Activated naive CD4-positive, alpha-beta T cell (primary cell): ENCODE measurements at places on chromosomes 16 and 17.

DNA sequence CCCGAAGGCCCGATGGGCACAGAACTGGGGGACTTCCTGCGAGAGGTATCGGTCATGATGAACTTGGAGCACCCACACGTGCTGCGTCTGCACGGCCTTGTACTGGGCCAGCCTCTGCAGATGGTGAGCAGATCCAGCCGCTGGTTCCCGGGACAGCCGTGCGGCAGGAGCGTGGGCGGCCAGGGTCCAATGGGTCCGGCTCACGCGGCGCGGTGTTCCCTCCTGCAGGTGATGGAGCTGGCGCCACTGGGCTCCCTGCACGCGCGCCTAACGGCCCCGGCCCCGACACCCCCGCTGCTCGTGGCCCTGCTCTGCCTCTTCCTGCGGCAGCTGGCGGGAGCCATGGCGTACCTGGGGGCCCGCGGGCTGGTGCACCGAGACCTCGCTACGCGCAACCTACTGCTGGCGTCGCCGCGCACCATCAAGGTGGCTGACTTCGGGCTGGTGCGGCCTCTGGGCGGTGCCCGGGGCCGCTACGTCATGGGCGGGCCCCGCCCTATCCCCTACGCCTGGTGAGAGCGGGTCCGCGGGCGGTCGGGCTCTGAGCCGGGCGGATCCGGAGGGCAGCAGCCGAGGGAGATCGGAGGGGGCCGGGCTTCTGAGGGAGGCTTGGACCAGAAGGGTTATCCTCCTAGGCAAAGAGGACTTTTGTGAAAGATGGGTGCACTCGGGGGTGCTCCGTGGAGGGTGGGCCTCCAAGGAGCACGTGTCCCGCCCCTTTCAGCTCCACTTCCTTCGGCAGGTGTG, 3.0 kb downstream of the TNK1 start:
- DNase-seq = peak; percentile 61

GRCh38 chr16:28029387-28030002, 34.0 kb downstream of the GSG1L start:
- DNase-seq = no peak

DNA sequence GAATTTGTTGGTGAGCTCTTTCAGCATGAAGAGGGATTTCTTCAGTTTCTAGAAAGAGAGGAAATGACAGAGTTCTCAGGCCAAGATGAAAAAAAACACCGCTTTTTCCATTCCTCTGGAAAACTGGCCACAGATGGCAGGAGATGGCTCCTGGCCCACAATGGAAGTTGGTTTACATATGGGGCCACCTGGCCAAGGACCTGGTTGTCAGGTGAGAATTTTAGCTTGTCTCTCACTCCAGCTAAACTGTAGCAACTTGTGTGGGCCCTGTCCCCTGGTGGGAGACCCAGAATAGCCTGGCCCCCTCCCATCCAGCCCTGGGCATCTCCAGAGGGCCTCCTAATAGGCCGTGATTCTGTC, 33.6 kb downstream of the LGALS9 start:
- DNase-seq = no peak

GRCh38 chr17:77882481-77883212, 75.9 kb upstream of the TNRC6C start:
- DNase-seq = peak; percentile 65

DNA sequence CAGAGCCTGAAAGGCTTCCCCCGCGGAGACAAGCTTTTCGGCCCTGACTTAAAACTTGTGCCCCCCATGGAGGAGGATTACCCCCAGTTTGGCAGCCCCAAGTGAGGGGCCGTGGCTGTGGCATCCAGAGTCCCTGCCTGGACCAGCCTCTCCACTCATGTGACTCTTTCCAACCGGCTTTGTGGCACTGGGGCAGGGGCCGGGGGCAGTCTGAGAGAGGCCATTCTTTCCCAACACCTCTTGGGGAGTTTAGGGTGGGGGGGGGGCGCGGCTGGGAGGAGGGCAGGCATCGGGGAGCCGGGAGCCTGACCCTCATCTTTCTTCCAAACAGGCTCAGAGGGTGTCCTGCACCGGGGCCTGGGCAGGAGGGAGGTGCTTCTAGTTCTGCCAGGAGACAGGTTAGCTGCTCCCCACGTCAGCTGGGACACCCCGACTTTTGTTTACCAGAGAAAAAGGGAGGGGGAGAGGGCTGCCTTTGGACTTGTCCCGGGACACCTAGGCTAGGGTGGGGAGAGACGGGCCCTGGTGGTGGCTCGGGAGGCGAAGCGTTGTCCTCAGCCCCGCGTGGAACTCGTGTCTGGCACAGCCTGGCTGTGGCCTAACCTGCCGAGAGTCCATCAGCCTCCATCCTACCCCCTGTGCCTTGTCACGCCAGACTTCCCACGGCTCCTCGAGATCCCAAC, 7.3 kb upstream of the SERPINF1 start:
- no peak for DNase-seq

DNA sequence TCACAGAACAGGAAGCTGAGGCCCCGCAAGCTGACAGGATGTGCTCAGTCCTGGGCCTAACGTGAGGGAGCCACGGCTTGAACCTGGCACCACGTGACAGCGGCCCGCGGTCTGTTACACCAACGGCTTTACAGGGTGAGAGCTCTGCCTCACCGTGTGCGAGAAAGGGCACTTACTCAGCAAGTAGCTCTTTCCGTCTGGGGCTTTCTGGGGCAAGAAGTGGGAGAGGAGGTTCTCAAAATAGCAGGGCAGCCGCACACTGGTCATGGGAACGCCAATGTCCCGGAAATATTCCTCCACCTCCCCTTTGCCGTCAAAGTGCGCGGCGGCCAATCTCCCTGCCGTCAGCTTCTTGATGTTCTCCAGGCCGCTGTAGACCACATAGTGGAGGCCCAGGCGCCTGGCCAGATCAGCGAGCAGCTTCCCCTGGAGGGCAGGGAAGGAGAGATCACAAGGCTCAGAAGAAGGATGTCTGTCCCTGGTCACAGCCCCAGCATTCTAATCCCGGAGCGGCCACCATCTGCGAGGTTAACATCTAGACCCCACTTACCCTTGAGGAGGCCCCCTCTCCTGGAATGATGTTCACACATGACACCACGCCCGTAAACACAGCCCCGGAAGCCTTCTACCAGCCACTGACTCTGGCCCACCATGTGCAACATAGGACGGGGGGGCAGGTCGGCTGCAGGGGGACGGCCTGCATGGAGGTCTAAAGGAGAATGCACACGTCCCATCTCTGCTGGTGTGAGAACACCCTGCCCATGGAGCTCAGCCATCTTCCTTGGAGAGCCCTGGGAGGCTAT, 8.2 kb downstream of the NMRAL1 start:
- DNase-seq = no peak

DNA sequence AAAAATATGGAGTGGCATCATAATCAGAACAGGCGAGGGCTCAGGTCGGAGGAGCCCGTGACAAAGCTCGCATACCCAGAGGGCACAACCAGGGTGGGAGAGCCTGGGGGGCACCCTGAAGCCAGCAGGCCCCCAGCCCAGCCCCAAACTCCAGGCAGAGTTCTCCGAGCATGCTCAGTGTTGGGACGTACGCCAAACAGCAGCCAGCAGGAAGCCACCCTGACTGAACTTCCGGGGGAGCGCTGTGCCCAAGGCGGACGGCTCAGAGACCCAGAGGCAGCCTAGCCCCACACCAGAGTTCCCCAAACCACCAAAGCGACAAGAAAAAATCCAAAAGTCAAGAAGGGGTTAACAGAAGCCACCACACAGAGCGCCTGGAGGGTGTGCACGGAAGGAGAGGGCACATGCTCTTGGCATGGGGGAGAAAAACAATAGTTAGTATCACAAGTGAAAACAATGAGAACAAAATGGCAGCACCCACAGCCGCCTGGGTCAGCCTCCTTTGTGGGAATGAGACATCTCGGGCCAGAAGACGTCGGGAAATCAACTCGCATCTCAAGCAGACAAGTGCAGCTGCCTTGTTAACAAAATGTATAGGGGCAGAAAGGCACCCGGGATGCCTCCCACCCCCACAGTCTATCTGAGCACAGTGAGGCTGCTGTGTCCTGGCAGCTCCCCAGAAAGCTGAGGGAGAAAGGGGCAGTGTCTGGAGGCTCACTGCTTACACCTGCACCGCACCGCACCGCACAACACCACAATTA, 11.9 kb downstream of the EXOC7 start:
- DNase-seq = no peak

DNA sequence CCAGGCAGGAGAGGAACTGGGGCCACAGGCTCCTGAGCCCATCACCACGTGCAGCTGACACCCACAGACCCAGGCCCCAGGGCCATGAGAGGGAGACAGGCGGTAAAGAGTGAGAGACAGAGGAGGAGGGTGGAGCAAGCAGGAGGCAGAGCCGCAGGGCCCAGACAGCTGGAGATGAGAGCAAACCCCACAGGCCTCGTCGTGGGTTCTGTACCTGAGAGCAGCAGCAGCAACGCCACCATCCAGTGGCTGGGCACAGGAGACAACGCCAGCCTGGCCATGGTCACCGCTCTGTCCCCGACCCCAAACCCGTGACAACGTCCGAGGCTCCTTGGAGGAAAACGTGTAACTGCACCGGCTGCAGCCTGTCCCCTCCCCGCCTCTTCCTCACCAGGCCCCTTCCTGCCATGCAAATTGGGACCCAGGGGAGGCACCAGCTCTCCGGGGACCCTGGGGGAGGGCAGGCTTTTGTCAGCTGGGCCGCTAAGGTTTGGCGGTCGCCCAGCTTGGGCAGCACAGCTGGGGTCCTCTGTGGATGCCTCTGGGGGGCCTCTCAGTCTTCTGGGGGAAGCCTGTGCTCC, at the start of gene CD79B:
CD79B (minus strand) TSS at position 351 of the 581 bp plus-strand sequence; CDS start at position 281, 70 bp downstream.
- no peak for DNase-seq

DNA sequence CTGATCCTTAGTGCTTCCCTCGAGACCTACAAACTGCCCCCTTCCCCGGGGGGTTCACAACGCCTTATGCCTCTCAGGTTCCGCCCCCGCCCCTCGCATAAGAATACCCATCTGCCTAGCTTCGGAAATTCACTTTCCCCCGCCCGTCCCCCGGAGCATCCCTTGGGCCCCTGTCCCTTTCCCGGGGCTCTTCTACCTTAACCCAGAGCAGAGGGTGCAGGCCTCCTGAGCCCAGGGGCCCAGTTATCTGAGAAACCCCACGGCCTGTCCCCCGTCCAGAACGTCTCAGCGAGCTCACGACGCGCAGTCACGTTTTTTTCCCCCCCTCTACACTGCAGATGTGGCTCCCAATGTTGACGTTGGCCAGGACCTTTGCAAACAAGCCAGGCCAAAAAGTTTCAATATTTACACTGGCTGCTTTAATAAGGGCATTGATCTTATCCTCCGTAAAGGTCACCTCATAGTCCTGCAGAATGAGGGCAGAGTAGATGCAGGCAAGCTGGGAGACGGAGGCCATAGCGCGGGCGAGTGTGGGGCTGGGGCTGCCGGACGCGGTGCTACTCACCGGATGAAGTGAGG, 1.4 kb upstream of the NBR1 start:
- no peak for DNase-seq

DNA sequence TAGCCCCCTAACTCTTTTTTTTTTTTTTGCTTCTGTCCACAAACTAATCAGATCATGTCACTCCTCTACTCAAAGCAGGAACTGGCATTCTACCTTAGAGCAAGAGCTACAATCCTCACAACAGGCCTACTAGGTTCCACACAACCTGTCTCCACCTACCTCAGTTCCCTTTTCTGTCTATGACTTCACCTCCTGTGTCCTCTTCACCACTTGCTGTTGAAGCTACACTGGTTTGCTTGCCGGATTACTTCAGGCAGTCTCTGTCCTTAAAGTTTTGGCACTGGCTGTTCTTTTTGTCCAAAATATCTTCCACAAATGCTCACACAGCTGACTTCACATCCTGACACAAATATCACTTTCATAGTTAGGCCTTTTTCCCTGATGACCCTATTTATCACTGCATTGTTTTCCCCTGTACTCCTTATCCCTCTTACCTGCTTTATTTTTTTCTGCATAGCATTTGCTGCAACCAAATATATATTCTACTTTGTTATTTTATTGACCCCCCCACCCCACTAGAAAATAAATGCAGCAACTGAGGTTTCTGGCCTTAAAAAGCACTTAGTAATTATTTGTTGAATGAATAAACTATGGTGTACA, 72.0 kb downstream of the KANSL1 start:
- DNase-seq = no peak

DNA sequence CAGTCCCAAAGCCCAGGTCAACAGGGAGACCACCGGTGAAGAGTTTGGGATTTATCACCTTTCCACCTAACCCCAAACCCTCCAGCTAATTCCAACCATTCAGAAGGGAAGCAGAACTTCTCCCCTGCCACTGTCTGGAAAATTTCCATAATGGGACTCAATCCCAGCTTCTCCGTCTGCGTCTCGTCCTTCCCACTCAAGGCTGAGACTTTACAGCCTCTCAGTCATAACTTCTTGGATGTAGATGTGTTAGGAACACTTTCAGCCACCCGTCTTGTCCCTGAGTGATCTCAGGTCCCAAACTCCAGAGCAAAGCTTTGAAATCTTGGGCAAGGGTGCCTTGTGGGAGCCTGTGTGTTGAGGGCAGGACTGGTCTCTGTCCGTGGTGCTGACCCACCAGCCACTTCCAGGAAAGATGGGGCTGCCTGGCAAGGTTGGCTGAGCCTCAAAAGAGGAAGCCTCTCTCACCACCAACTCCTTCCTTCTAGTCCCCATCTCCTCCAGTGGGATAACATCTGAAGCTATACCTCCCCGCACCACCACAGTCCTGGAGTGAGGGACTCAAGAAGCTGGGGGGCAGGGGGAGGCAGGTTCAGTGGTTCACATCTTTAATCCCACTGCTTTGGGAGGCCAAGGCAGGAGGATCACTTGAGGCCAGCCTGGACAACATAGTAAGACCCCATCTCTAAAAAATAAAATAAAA, 9.3 kb downstream of the GAS2L2 start:
- no peak for DNase-seq

DNA sequence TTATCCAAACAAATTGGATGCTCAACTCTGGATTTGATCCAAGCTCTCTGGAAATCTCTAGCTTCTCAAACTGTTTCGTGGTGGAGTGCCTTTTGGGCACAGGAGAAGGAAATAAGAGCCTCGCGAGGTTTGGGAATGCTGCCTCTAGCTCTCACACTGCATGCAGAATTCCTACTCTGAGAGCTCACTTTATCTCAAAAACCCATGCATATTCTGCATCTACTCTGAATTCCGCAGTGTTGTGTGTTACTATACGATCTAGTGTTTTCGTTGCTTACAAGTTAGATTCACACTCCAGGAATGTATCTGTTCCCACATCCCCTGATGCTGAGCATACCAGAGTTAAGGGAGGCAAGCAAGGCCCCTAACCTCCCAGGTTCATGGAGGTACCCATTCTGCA, 462.7 kb downstream of the WWOX start:
- DNase-seq = no peak

DNA sequence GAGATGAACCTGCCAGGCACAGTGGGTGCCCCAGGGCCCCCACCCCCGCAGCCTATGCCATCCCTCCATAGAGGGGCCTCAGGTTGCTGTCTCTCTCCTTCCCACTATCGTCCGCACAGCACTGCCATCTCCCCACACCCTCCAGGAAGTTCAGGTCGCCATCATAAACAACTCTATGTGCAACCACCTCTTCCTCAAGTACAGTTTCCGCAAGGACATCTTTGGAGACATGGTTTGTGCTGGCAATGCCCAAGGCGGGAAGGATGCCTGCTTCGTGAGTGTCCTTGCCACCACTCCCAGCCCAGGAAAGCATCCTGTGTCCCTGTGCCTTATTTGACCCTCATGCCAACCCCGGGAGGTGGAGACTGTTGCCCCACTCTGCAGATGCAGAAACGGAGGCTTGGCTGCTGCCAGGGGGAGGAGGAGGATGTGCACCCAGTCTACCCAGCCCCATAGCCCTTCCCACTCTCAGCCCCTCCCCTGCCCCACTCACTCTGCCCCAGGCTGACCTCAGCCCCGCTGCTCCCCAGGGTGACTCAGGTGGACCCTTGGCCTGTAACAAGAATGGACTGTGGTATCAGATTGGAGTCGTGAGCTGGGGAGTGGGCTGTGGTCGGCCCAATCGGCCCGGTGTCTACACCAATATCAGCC, 3.9 kb downstream of the PRSS21 start:
- no peak for DNase-seq
